ENCODE measurements at places on chromosomes 12 and 14.
A peak's percentile ranks its signal among the peaks of the same experiment; 100 is the strongest.

DNA sequence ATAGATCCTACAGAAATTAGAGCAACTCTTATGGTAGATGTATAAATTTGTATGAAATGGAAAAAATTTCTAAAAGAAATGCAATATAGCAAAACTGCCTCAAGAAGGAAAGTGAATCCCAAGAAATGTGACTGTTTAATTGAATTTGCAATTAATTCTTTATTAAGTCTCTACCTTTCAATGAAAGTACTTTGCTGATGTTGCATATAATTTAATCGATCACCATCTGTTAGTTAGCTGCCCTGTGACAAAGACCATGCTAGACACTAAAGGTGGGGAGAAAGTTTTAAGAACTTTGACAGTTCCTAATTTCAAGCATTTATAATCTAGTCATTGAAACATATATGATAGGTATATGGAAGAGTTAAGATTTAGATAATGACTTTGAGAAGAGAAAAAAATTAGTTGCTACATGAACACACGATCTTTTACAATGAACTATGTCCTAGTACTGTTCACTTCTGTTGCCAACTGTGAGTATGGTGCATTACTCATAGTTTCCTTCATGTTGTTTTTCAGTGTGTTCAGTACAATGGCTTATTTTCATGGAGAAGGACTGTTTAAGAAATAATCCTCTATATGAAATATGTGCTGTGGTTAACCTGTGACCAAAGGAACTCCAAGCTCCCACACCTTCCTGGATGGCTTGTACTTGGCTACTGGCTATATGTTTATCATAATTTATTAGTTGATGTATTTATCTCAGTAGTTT lies 128.4 kb downstream of the METTL25 start:
- no peak for DNase-seq

GRCh38 chr14:22434030-22434429 lies 155.0 kb downstream of the DAD1 start:
- no peak for DNase-seq

DNA sequence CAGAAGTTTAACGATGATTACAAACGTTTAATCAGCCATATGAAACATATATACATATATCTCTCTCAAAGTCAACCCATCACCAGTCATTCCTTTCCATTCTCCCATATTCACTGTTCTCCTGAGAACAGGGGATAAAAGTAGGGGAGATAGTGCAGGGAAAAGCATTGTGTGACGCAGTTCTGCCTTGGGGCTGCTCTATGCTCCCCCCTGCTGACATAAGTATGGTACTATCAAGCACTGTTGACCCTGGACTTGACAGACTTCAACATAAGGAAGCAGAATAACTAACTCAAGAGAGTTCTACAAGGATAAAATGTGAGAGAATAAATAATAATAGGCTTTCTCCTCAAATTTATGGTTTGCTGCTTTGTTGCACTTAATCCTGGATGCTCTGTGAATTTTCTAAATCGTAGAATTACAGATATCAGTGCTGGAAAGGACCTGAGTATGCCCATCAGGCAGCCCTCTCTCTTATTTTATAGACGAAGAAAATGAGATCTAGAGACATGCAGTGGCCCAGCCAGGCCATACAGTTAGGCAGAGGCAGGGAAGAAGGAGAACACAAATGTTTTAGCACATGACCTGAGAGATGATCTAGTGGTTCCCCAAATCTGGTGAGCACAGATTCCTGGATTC lies 87.2 kb downstream of the SCN8A start:
- DNase-seq = peak; percentile 41

GRCh38 chr12:119060847-119061796 lies 79.8 kb downstream of the SRRM4 start:
- DNase-seq = peak; percentile 90

DNA sequence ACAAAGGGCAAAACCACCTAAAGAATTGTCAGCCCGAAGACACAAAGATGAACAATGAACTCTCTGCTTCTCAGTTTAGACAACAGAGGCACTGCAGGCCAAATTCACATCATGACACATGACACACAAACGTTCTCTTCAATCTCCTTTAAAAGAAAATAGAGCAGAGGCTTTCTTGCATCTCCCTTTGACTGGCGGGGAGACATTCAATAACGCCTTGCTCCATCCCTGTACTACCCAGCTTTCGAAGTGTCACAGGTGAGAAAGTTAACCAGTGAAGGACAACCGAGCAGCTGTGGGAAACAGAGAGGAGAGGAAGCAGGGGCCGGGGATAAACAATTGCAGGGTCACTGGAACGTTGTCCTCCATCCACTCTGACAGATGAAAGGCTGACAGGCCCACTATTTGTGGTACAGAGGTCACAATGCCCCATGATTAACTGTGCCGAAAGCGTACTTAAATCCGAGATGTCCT lies 130.8 kb downstream of the PHLDA1 start:
- peak; percentile 44 for DNase-seq

DNA sequence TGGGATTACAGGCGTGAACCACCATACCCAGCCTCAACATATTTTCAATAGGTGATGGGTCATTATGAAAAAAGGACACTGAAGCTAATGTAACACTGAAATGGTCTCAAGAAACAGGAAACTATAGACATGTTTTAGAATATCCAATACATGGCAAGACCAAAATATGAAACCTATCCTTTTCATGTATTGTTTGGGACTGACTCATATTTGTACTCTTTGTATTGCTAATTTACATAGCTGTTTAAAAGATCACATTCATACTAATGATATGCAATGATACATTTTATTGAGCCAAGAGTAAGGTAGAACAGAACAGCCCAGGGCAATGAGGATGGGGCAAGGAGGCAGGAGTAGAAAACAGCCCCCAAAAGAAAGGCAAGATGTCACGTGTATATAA lies 32.6 kb downstream of the RESF1 start:
- DNase-seq = no peak

- no peak for DNase-seq
Measured at GRCh38 chr12:112711026-112711425, 80.5 kb upstream of the RPH3A start.

GRCh38 chr14:23361763-23362162 lies 3.2 kb downstream of the EFS start:
- no peak for DNase-seq

GRCh38 chr12:113439606-113440030 lies 17.4 kb downstream of the SDSL start:
- DNase-seq = peak; percentile 83

DNA sequence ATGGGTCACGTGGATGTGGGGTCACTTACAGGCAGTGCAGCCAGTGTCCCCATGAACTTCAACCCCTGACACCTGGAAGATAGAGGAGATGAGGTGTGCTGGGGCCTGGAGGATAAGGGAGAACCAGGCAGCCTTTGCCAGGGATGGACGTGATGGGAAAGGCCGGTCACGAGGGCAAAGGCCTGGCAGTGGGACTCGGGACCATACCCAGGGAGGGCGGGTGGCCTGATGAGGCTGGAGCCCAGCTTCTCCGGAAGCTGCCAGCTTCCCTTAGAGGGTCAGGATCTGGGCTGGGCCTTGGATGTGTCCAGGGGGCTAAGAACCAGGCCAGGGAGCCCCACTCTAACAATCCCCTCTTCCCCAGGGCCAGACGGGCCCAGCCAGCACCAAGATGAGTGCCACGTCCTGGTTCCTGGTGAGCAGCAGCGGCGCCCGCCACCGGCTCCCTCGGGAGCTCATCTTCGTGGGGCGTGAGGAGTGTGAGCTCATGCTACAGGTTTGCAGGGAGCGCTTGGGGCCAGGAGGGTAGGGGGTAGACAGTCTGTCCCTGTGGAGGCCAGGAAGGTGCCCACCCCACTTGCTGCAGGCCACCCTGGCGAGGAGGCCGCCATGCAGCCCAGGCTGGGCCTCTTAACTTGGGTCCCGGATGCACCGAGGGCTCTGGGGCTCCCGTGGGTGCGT lies 3.1 kb downstream of the CEP170B start:
- no peak for DNase-seq

DNA sequence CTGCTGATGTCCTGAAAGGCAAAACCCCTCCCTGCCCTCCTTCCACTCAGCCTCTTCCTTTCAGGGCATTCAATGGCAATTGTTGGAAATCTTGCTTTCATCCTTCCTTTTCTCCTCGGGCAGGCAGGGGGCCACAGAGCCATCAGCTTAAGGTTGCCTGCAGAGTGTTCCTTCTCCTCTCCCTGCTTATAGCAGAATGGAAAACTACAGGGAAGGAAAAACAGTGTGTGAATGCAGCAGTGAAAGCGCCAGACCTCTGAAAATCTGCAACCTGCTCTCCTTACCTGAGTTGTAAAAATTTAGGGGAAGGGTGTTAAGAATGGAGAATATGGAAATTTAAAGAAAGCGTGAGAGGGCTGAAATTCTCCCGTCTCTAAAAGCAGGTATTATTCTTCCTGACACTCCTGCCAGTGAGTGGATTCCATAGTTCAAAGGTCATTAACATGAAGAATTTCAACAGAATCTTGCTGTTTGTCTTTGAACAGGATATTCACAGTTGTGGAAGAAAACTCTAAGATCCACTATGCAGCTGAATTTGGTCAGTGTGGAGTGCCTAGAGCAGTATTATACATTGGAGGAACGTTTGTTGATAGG lies 348.8 kb downstream of the KCNH5 start:
- no peak for DNase-seq

Measured in nephron progenitor cell (in vitro differentiated cells).